Effector memory CD8-positive, alpha-beta T cell (primary cell): ENCODE measurements at places on chromosomes 3 and 15.

DNA sequence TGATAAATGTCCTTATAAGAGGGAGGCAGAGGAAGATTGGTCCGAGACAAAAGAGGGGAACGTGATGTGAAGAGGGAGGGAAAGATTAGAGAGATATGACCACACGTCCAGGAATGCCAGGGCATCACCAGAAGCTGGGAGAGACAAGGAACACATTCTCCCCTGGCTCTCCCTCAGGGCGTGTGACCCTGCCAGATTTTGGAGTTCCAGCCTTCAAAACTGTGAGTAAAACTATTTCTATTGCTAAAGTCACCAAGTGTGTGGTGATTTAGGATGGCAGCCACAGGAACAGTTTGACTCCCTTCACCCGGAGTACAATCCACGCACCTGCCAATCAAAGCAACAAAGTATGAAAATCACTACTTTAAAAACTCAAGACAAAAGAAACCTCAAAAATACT, 32.1 kb upstream of the TJP1 start:
- DNase-seq: no peak
- no peaks in the 10 kb centered on the region for H3K4me1 ChIP-seq
- no peaks in the 10 kb centered on the region for H3K36me3 ChIP-seq
- no peak overlapping the region for H3K4me3 ChIP-seq
- H3K27ac ChIP-seq: no peak overlapping the region
- no peaks in the 10 kb centered on the region for H3K27me3 ChIP-seq

GRCh38 chr3:64160000-64160695, 65.1 kb downstream of the PRICKLE2 start:
- DNase-seq: no peak
- peaks cover 25% of the 10 kb centered on the region for H3K27me3 ChIP-seq
- no peak overlapping the region for H3K4me3 ChIP-seq
- no peaks in the 10 kb centered on the region for H3K4me1 ChIP-seq
- H3K27ac ChIP-seq: no peak overlapping the region

- no peak within 1 kb of the TSS for H3K27ac ChIP-seq
- DNase-seq: no peak
- peaks cover 6% of the 10 kb centered on the region for H3K4me1 ChIP-seq
- no peaks in the 10 kb centered on the region for H3K36me3 ChIP-seq
These were observed at the start of gene MYZAP for GRCh38 chr15:57591822-57592367. TSS of gene MYZAP (plus strand) at chr15:57591904. CDS start at chr15:57592035, 131 bp downstream.

DNA sequence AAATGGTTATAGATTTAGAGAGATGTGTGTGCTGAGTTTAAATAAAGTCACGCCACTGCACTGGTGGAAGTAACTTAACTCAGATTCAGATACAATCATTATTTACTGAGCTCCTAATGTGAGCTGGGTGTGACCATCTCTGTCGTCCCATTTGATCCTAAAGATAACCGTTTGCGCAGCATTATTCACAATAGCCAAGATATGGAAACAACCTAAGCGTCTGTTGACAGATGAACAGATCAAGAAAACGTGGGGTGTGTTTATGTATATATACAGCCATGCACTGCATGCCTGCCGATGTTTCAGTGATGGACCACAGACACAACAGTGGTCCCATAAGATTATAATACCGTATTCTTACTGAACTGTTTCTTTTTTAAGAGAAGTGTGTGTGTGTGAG, 71.2 kb downstream of the TAMM41 start:
- no peak for DNase-seq
- peaks cover 3% of the 10 kb centered on the region for H3K36me3 ChIP-seq
- H3K27ac ChIP-seq: no peak overlapping the region
- peaks cover 9% of the 10 kb centered on the region for H3K4me1 ChIP-seq

DNA sequence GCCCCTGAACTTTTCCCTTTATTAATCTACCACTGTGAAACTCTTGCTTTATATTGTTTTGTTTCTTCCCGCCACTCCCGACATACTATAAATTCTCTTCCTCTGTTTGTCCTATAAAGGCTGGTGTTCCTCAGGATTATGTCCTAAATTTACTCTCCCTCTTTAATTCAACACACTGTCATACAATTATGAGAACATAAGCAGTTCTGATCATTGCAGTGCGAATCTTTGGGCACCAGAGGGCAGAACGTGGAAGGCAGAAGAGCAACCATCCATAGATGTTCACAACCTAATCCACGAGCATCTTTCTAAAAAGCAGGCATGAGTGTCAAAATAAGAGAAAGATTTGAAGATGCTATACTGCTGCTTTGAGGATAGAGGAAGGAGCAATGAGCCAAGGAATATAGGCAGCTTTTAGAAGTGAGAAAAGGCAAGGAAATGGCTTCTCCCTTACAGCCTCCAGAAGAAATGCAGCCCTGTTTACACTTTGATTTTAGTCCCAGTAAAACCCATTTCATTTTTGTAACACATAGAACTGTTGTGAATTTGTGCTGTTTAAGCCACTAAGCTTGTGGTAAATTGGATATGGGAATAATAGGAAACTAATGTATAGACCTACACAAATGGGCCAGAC, 179.4 kb downstream of the GBE1 start:
- H3K36me3 ChIP-seq: peaks cover 2% of the 10 kb centered on the region
- H3K27me3 ChIP-seq: no peaks in the 10 kb centered on the region
- peak; percentile 1 for DNase-seq

- no peak overlapping the region for H3K4me3 ChIP-seq
- no peaks in the 10 kb centered on the region for H3K27me3 ChIP-seq
- no peak for DNase-seq
- H3K36me3 ChIP-seq: no peaks in the 10 kb centered on the region
These were observed 81.4 kb downstream of the C3orf38 start for GRCh38 chr3:88231207-88231606.

GRCh38 chr3:1805331-1805730, 293.3 kb upstream of the CNTN4 start:
- DNase-seq: no peak
- no peaks in the 10 kb centered on the region for H3K27me3 ChIP-seq
- no peak overlapping the region for H3K27ac ChIP-seq
- no peaks in the 10 kb centered on the region for H3K4me1 ChIP-seq
- no peaks in the 10 kb centered on the region for H3K36me3 ChIP-seq
- H3K4me3 ChIP-seq: no peak overlapping the region

GRCh38 chr3:5186858-5187155, 700 bp upstream of the EDEM1 start:
- peak overlapping the region; percentile 96 for H3K4me3 ChIP-seq
- no peak for DNase-seq
- peaks cover 24% of the 10 kb centered on the region for H3K4me1 ChIP-seq

- no peaks in the 10 kb centered on the region for H3K27me3 ChIP-seq
- no peak for DNase-seq
- peaks cover 16% of the 10 kb centered on the region for H3K4me1 ChIP-seq
- H3K27ac ChIP-seq: peak overlapping the region; percentile 3
These were observed 255.8 kb downstream of the SLCO3A1 start for GRCh38 chr15:92109191-92109873.

DNA sequence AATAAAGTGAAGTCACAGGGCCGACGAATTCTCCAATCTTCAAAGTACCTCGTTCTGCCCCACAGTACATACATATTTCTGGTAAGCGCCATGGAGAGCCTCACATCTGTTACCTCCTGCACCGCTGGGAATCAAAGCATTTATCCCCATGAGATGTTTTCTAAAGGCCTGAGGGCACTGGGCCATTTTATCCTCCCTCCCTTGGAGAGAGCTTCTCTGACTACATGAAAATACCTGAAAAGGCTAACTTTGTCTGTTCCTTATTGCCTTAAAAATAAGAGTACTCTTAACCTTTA, 148.1 kb downstream of the RORA start:
- H3K4me1 ChIP-seq: no peaks in the 10 kb centered on the region
- no peak overlapping the region for H3K27ac ChIP-seq
- H3K4me3 ChIP-seq: no peak overlapping the region
- peaks cover 86% of the 10 kb centered on the region for H3K27me3 ChIP-seq

DNA sequence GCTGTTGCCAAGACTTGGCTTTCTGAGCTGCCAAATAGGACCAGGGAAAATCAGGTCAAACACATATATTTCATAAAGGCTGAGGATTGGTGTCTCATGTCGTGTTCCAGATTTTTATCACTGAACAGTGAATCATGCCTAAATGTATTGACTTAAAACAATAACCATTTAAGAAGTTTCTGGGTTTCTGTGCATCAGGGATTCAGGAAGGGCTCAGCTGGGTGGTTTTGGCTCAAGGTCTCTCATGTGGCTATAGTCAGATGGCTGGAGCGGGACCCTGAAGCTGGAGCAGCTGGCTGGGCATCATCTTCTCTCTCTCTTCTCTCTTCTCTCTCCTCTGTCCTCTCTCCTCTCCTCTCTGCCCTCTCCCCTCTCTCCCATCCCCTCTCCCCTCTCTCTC, 10.7 kb upstream of the RFTN1 start:
- no peak for DNase-seq
- H3K4me3 ChIP-seq: no peak overlapping the region
- H3K27ac ChIP-seq: no peak overlapping the region

- H3K4me1 ChIP-seq: peaks cover 3% of the 10 kb centered on the region
- H3K27ac ChIP-seq: no peak overlapping the region
- no peak for DNase-seq
- no peaks in the 10 kb centered on the region for H3K36me3 ChIP-seq
- peaks cover 6% of the 10 kb centered on the region for H3K27me3 ChIP-seq
These were observed 25.3 kb upstream of the NR2C2 start for GRCh38 chr3:14921811-14922705.

DNA sequence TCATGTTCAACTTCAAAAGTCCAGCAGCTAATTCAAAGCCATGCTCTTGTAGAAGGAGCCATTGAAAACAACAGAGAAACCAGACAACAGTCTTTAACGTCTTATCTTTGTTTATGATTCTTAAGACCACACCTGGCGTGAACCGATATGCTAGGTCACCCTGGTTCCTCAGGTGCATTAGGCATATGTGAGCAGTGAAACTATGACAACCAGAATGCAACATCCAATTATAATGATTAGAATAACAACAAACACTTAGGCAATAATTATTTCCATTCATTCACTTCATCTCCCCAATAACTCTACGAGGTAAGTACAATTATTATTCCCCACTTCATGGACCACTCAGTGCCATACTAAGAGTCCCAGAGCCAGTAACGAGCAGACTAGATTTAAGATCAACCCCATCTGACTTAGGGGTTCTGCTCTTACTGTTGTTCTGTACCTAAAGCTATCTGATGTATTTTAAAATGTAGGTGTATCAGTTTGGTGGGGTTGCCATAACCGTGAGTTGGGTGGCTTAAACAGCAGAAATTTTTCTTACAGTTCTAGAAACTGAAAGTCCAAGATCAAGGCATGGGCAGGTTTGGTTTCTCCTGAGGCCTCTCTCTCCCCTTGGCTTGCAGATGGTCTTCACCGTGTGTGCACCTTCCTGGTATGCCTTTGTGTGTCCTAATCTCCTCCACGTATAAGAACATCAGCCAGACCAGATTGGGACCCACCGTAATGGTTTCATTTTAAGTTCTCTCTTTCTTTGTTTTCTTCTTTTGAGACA, 997.8 kb upstream of the CFAP20DC start:
- H3K4me1 ChIP-seq: peaks cover 8% of the 10 kb centered on the region
- DNase-seq: no peak
- H3K27me3 ChIP-seq: no peaks in the 10 kb centered on the region
- H3K27ac ChIP-seq: peak overlapping the region; percentile 27
- peak overlapping the region; percentile 56 for H3K4me3 ChIP-seq

GRCh38 chr3:117165601-117166051, 456.0 kb downstream of the TUSC7 start:
- H3K36me3 ChIP-seq: no peaks in the 10 kb centered on the region
- no peak overlapping the region for H3K4me3 ChIP-seq
- H3K27ac ChIP-seq: no peak overlapping the region
- H3K4me1 ChIP-seq: no peaks in the 10 kb centered on the region
- H3K27me3 ChIP-seq: no peaks in the 10 kb centered on the region

GRCh38 chr15:22240986-22241385, 160.7 kb downstream of the OR4M2 start:
- DNase-seq: no peak
- H3K27me3 ChIP-seq: peaks cover 21% of the 10 kb centered on the region
- H3K4me3 ChIP-seq: no peak overlapping the region
- H3K4me1 ChIP-seq: peaks cover 12% of the 10 kb centered on the region
- peaks cover 2% of the 10 kb centered on the region for H3K36me3 ChIP-seq

GRCh38 chr3:69122403-69122802, at the start of gene LMOD3:
TSS of gene LMOD3 (minus strand) at chr3:69122595. CDS start at chr3:69122386, 209 bp downstream.
- no peak within 1 kb of the TSS for H3K4me3 ChIP-seq
- H3K27me3 ChIP-seq: peaks cover 9% of the 10 kb centered on the region
- H3K27ac ChIP-seq: no peak within 1 kb of the TSS
- no peaks in the 10 kb centered on the region for H3K36me3 ChIP-seq
- H3K4me1 ChIP-seq: no peaks in the 10 kb centered on the region
- DNase-seq: no peak

GRCh38 chr15:55256281-55257011, 33.2 kb downstream of the RAB27A start:
- peak overlapping the region; percentile 77 for H3K4me3 ChIP-seq
- no peak for DNase-seq
- no peaks in the 10 kb centered on the region for H3K27me3 ChIP-seq
- H3K27ac ChIP-seq: peak overlapping the region; percentile 92

- peaks cover 17% of the 10 kb centered on the region for H3K36me3 ChIP-seq
- DNase-seq: no peak
- H3K4me3 ChIP-seq: peak overlapping the region; percentile 70
- H3K4me1 ChIP-seq: peaks cover 18% of the 10 kb centered on the region
- no peaks in the 10 kb centered on the region for H3K27me3 ChIP-seq
These were observed 568 bp upstream of the NEK4 start for GRCh38 chr3:52771334-52771681.
